SK-N-DZ (cell line): ENCODE measurements at places on chromosomes 2 and 18.
A peak's percentile ranks its signal among the peaks of the same experiment; 100 is the strongest.

- no peak for DNase-seq
These were observed 573.2 kb downstream of the METTL4 start for GRCh38 chr18:1998121-1998520.

GRCh38 chr2:42961385-42961811 lies 169.0 kb upstream of the HAAO start:
- no peak for DNase-seq

DNA sequence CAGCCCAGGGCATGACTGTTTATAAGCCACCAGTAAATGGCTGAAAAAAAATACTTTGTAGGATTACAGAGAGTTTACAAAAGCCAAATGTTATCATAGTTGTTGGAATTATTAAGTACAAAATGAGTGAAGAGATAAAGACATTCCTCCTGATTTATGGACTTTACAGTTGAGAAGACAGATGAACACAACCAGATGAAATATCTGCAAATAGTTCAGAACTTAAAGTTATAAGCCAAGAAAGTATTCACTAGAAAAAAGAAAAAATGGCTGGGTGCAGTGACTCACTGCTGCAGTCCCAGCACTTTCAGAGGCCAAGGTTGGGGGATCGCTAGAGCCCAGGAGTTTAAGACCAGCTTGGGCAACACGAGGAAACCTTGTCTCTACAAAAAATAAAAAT lies 11.2 kb downstream of the PMAIP1 start:
- DNase-seq: no peak

GRCh38 chr18:62505669-62506494 lies 16.9 kb upstream of the ZCCHC2 start:
- no peak for DNase-seq

- DNase-seq: no peak
These were observed 276.4 kb downstream of the RPIA start for GRCh38 chr2:88967844-88968243.

- DNase-seq: no peak
These were observed 236.5 kb upstream of the SPHKAP start for GRCh38 chr2:228417956-228418355.

GRCh38 chr2:21046506-21046905 lies 2.6 kb upstream of the APOB start:
- DNase-seq: no peak

- no peak for DNase-seq
These were observed 145.9 kb downstream of the GREB1L start for GRCh38 chr18:21387886-21388285.

DNA sequence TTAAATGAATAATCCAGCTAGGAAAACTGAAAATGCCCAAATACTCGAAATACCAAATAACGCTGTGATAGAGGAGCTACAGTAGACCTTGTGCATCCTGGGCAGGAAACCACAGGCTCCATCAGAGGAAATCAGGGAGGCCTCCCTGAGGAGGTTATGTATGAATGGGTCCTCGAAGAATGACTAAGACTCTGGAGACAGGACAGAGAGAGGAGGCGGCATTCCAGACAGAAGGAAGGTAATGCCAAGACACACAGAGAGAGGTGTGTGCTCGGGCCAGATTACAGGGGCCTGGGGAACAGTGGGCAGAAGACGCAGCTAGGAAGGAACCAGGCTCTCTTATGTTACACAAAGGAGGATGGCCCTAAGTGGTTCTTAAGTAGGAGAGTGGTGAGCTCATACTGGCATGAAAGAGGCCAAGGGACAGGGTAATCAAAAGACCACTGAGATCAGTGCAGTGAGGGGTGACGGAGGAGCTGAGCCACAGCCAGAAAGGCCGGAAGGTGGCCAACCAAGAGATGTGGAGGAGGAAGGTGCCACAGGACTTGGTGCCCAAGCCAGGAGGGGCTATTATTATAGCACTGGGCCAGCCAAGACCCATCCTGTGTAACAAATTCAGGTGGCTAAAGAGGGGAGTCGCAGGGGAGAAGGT lies 9.9 kb downstream of the ST3GAL5 start:
- DNase-seq: no peak

DNA sequence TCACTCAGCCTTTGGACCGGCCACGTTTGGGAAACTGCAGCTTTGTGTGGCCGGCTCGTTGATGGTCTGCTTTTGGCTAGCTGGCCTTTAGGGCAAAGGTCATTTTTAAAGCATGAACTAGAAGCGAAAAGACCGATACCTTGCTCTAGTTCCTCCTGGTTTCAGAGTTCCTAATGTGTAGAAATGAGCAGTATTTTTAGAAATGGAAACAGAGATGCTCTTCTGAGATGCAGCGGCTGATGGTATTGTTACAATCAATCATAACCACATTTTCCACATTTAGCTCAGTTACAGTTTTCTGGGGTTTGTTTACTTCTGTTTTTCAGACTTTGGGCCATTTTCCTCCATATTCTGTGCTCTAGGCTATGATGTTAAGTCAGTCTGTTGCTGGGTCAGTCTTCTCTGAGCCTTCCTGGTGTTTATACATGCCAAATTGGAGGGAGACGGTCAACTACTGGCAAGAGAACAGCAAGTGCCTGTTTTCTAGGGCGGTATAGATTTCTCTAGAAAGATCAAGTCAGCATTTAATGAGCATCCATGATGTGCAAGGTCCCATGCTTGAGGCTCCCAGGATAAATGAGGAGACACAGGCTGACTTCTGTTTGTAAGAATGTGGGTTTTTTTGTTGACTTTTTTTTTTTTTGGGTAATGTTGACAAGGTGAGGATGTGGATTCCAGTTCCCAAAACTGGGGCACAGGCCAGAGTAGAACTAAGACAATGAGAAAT lies 28.0 kb downstream of the RNF144A start:
- DNase-seq: no peak

DNA sequence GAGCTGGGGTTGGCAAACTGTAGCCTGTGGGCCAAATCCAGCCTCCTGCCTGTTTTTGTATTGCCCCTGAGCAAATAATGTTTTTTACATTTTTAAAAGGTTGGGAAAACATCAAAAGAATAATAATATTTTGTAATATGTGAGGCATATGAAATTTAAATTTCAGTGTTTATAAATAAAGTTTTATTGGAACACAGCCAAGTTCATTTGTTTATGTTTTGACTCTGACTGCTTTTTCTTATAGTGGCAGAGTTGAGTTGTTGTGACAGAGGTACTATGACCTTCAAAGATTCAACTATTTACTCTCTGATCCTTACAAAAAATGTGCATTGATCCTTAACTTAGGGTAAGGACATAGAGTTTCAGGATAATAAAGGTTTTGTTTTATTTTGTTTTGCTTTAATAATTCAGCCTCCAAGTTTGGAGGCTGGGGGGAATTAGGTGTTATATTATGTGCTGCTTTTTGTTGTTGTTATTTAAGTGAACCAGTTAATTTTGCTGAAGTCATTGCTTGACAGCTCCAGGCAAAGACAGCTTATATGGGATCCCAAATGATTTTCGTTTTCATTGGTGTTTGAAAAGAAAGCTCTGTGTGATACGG lies 24.5 kb downstream of the SETBP1 start:
- DNase-seq: no peak

- no peak for DNase-seq
These were observed 107.9 kb downstream of the RNF144A start for GRCh38 chr2:7025082-7025481.

- DNase-seq: no peak
These were observed 252.6 kb upstream of the RASGRP3 start for GRCh38 chr2:33223856-33224255.

DNA sequence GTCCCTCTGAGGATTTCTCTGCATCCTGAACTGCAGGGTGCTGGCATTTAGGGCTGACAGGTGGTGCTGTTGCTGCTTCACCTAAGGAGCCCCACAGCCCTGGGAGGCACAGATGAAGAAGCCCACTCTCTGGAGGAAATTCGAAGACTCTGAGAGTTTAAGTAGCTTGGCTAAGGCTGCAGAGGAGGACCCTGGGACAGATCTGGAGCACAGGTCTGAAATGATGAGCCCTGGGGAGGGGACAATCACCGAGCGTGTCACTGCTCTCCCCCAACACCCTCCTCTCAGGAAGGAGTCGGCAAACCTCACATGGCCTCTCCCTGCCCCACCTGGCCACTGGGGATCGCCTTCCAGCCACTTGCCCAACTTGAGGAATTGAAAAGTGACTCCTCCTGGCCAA lies 18.6 kb downstream of the CYP27C1 start:
- DNase-seq: no peak

GRCh38 chr18:67864677-67865340 lies 348.3 kb upstream of the DSEL start:
- DNase-seq: no peak

- DNase-seq: peak; percentile 7
These were observed 1.2 kb downstream of the CNOT9 start for GRCh38 chr2:218569661-218570500.

DNA sequence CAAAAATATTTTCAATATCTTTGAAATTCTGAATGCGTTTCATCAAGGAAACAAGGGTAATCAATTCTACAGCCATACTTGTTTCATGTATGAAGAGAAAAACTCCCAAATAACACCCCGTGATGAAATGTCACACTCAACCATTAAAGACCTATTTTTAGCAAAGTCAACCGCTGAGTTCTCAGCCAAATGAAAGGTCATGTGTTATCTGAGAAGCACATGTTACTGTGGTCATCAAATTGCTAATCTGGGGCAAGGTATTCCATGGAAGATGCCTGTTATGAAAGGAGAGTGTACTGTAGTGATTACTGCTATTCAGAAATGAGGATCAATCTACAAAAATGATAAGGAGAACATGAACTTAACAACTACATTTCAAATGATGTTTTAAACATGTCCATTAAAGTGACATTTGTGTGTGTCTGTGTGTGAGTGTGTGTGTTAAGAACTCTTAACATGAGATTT lies 126.7 kb downstream of the BCL2 start:
- DNase-seq: no peak

DNA sequence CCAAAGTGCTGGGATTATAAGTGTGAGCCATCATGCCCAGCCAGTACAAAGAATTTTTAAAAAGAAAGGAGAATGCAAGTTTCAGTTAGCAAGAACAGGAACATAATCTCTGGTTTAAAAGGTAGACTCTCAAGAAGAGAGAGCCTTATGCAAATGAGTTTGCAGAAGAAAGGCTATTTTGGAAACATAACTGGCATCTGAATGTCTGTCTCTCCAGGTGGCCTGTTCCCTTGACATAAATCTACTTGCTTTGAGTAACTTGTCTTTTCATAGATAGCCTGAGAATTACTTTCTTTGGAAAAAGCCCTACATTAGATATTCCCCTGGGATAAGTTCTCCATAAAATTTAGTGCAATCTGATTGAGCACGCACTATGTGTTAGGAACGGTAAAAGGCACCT lies 109.6 kb downstream of the ICOS start:
- DNase-seq: no peak

DNA sequence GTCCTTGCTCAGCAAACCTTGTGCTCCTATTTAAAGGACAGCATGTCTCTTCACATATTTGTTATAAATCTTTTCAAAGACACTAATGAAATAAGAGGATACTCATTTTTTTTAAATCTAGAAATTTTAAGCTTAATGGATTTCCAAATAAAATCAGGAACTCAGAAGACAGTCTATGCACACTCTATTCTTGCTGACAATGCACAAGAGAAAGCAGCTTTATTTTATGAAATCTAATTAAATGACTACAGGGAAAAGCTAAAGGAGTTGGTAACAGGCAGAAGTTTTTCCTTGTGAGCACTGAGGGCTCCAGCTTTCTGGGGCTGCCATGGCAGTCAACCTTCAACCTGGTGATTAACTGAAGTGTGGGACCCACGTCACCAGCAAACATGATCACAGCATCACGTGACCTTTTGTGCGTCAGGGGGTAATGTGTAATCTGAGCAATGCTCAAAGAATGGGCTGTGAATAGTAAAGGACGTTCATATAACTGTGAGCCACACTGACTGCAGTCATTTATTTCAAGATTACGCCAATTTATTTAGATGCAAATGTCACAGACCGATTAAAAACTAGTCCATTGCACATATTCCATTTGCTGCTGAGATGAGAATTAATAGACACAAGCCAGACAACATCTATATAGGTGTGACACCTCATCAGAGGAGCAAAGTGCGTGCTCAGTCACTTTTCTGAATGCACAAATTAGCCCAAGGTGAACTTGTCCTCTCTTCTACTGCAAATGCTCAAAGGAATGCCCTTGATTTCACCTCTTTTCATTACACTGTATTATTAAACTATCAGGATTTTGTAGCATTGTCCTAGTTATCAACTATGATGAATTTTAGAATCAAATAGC lies 11.6 kb upstream of the DNER start:
- DNase-seq: no peak

- no peak for DNase-seq
These were observed 3.8 kb upstream of the TOGARAM2 start for GRCh38 chr2:28977176-28977875.

- DNase-seq: no peak
These were observed 12.6 kb upstream of the REL start for GRCh38 chr2:60868589-60869273.

- no peak for DNase-seq
These were observed 144.2 kb upstream of the HDAC4 start for GRCh38 chr2:239544918-239545465.

GRCh38 chr2:30860003-30860725 lies 52.9 kb upstream of the CAPN13 start:
- DNase-seq: no peak

DNA sequence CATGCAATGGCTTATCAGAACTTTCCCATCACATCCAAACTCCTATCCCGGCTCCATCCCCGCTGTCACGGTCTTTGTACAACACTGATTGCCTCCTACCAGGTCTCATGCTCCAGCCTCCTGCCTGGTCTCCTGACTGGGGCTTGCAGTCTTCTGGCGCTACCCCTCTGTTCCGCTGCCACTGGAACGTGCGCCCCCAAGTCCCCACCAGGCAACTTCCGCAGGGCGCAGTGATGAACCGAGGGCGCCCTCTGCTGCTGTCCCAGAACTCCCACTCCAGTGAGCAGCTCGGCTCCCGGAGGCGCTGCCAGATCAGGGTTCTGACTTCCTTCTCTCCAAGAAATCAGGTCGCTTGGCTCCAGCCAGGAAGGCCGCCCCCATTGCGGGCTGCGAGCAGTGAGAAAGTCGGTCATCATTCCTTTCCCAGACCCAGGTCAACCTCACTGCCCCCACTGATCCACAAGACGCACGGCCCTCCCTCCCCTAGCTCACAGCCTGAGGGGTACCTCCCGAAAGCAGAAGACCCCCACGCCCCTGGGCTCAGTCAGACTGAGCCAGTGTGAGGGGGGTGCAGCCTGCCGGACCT lies 43.9 kb upstream of the RAB11FIP5 start:
- DNase-seq: peak; percentile 65

DNA sequence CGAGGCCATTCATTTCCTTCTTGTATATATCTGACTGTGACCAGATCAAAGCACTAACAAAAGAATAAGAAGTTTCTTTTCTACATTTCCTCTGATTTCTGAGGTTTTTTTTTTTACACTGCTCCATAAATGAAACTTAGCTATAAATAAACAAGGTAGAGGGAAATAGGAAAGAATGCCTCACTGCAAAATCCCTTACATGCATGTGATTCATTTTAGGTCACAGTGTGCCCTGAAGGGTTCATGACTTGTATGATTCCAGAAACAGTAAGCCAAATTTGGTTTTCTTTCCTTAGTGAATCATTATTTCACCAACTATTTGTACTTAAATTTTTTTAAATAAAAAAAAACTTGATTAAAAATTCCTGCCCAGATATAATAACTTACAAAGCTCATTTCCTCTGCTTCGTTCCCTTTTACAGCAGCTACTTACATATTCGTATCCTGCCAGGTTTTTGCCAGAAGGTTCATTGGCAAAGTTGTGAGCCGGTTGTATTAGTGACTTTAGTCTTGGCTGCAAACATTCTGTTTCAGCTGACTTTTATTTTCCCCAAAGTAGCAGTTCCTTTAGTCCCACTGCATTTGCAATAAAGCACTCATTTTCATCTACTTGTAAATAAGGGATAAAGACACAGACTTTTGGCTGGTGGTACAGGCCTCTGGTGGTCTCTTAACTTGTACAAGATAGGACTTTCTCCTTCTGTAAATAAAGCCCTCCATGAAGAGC lies 58.6 kb downstream of the LRP2 start:
- no peak for DNase-seq

GRCh38 chr2:236712304-236712703 lies 142.7 kb downstream of the ACKR3 start:
- no peak for DNase-seq
